ENCODE measurements at places on chromosomes 7 and 10. TPM values are rescaled to one million over a fixed set of nuclear protein-coding genes. Genes with fewer than 3 reads are reported as not detected.

- H3K27ac ChIP-seq, result no peak overlapping the region
- no peaks in the 10 kb centered on the region for H3K4me1 ChIP-seq
- no peak for DNase-seq
- H3K36me3 ChIP-seq, result no peaks in the 10 kb centered on the region
Observed at GRCh38 chr7:26543951-26544350, 252.3 kb downstream of the SNX10 start.

DNA sequence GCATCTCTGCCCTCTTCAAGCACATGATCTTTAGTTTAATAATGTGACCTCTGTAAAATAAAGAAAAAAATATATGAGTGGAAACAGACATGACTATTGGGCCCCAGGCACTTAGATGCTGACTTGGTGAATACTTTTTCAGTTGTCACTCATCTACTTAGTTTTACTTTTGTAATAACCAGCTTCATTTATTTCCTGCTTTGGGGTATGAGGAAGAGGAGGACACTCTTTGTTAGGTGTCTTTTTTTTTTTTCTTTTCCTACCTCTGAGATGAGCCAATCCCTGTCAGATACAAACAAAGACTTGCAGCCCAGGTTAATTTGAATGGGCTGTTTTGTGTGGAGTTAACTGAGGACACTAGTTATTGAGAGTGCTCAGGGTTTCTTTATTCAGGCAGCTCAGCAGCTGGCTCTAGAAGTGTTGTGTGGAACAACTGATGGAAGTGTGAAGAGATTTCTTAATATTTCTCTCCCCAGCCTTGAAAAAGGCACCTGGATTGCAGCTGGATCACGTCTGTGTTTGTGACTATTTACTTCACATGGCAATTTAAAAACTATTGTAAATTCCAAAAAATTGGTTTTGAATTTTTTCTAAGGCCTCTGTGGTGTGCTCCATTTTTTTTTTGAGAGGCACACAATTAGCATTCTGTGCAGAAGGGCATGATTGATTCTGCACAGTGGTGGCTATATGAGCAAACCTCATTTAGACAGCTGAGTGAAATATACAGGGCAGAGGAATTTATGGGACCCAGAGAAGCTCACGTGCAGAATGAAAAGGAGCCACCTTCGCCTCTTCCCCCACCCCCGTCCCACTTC lies 333.8 kb downstream of the LRMDA start:
- no peak for DNase-seq
- H3K36me3 ChIP-seq, result no peaks in the 10 kb centered on the region
- H3K27me3 ChIP-seq, result no peaks in the 10 kb centered on the region
- no peak overlapping the region for H3K27ac ChIP-seq

GRCh38 chr7:3559278-3559677 lies 258.2 kb downstream of the SDK1 start:
- H3K4me3 ChIP-seq, result no peak overlapping the region
- H3K36me3 ChIP-seq, result no peaks in the 10 kb centered on the region

DNA sequence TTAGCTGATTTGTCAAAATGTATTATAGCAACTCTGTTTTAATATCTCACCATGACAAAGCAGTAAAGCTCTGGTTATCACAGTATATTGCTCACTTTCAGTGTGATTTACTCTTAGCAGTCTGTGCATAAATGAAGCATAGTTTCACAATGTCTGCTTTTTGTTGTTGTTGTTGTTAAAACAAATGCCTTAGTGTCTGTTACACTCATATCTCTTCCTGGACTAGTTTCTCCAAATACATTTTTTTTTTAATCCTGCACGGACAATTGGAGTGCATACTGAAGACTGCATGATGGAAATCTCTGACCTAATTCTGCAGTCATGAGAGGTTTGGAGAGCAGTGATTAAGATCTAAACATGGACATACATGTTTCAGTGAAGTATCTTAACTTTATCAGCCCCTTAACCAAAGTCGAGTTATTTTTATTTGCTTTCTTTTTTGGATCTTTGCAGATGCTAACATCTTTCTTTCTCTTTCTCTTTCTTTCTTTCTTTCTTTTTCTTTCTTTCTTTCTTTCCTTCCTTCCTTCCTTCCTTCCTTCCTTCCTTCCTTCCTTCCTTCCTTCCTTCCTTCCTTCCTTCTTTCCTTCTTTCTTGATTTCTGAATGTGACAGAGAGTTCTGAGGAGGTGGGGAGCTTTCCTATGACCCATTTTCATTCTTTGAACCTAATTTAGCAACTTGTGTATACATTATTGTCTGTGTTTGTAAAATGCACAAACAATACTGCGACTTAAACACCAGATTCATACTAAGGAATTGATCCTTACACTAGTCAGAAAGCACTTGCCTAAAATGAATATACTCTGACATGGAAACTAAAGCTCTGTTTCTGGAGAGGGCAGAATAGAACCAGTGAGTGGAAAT lies 161.5 kb upstream of the AGR3 start:
- no peak for DNase-seq
- H3K4me1 ChIP-seq, result peaks cover 30% of the 10 kb centered on the region
- no peak overlapping the region for H3K4me3 ChIP-seq

- no peak overlapping the region for H3K27ac ChIP-seq
- no peak overlapping the region for H3K4me3 ChIP-seq
- no peaks in the 10 kb centered on the region for H3K27me3 ChIP-seq
- H3K4me1 ChIP-seq, result no peaks in the 10 kb centered on the region
- DNase-seq, result no peak
- H3K36me3 ChIP-seq, result no peaks in the 10 kb centered on the region
Observed at GRCh38 chr7:106756884-106757283, 95.9 kb upstream of the CCDC71L start.

GRCh38 chr7:157612664-157613561 lies 276.1 kb downstream of the DNAJB6 start:
- no peak overlapping the region for H3K27ac ChIP-seq
- H3K36me3 ChIP-seq, result no peaks in the 10 kb centered on the region
- peak overlapping the region; percentile 40 for H3K4me3 ChIP-seq
- DNase-seq, result peak; percentile 93
- no peaks in the 10 kb centered on the region for H3K27me3 ChIP-seq
- H3K4me1 ChIP-seq, result no peaks in the 10 kb centered on the region

- H3K27ac ChIP-seq, result no peak overlapping the region
- no peaks in the 10 kb centered on the region for H3K4me1 ChIP-seq
- H3K27me3 ChIP-seq, result no peaks in the 10 kb centered on the region
- no peak for DNase-seq
Observed at GRCh38 chr7:22633286-22633953, 93.6 kb upstream of the IL6 start.

- H3K36me3 ChIP-seq, result no peaks in the 10 kb centered on the region
- peak overlapping the region; percentile 99 for H3K27ac ChIP-seq
- no peak overlapping the region for H3K4me3 ChIP-seq
- DNase-seq, result no peak
- peaks cover 15% of the 10 kb centered on the region for H3K4me1 ChIP-seq
Observed at GRCh38 chr10:92847202-92847864, 987 bp upstream of the EXOC6 start.

DNA sequence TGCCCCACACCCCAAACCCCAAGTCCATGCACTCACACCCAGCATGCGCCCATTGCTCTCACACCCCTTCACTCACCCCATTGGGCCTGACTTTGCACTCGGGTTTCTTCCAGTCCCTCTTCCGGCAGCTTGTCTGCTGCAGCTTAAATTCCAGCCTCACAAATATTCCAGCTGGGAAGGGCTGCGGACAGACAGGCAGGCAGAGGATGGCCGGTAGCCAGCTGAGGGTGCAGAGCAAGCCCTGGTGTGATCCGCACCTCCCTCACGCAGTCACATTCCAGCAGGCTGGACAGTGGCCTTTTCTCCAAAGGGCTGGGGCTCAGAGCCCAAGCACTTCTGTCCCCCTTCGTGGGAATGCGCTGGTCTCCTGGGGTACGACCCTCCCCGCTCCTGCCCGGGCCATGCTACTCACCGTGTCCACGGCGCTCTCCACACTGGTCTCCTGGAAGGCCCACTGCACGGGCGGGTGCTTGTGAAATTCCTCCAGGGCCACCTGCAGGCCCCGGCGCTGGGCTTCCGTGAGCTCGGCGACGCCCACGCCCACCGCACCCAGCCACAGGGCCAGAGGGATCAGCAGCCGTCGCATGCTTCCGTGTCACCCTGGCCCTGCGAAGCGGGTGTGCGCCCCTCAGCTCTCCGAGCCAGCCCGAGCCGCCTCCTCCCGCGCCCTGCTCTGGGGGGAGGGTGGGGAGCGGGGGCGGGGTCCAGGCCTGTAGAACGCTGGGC lies 1.2 kb downstream of the RARRES2 start:
- DNase-seq, result no peak
- H3K27ac ChIP-seq, result peak overlapping the region; percentile 66
- peaks cover 8% of the 10 kb centered on the region for H3K4me1 ChIP-seq
- H3K4me3 ChIP-seq, result peak overlapping the region; percentile 16

DNA sequence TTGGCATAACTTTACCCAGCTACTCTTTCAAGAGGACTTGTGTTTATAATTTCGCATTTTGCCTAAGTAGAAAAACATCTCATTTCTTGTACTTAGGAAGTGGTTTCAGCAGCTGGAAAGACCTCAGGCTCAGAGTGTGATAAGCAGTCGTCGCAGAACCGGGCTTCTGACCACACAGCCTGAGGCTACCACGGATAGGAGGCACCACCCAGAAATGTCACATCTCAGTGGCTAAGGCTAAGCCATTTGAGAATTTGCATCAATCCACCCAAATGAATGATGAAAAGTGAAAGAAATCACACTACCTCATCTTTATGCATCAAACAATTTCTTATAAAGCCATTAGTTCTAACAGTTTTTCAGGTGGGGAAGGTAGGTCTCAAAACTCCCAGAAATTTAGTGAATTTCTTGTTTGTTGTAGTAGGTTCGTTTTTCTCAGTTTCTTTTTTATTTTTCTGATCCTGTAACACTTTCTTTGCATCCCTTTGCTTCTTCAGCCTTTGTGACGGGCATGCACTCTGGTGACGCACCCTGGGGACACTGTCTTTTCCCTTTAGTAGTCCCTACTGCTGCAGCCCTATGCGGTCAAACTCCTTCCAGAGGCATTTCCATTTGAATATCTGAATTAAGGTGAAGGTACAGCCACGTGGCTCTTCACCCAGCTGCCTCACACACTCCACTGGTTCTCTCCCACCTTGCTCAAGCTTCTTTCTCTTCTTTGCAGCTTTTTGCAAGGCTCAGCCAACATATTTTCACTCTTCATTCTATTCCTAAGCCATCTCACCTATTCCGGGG lies 68.5 kb downstream of the MAP3K8 start:
- H3K27ac ChIP-seq, result peak overlapping the region; percentile 84
- no peaks in the 10 kb centered on the region for H3K27me3 ChIP-seq
- H3K4me3 ChIP-seq, result no peak overlapping the region
- no peaks in the 10 kb centered on the region for H3K36me3 ChIP-seq
- peak; percentile 87 for DNase-seq

- no peak for DNase-seq
- H3K4me1 ChIP-seq, result no peaks in the 10 kb centered on the region
- no peaks in the 10 kb centered on the region for H3K36me3 ChIP-seq
- H3K27ac ChIP-seq, result no peak overlapping the region
- no peak overlapping the region for H3K4me3 ChIP-seq
Observed at GRCh38 chr7:108088729-108089128, 41.4 kb downstream of the LAMB4 start.

DNA sequence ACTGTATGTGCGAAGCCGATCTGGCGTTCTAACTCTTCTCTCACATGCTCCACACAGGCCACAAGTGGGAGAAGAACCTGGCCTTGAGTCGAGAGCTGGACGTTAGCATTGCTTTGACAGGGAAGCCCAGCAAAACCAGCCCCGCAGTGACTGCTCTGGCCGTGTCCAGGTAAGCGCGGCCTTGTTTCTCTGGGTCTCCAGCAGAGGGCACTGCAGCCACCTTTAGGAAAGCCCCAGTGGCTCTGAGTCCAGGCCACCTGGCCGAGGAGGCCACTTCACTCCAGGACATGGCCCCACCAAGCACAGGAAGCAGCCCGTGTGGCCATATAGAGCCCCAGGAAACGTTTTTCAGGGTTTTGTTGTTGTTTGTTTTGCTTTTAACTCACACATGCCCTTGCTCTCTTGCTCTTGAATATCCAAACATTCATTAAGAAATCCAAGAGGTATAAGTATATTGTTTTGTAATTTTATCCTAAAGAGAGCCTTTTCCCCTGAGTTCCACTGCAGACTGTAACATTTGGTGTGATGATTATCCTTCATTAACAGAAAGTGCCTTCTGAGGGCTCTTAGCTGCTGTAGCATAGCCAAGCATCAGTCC lies 41.8 kb upstream of the LRRC18 start:
- no peaks in the 10 kb centered on the region for H3K4me1 ChIP-seq
- H3K27me3 ChIP-seq, result no peaks in the 10 kb centered on the region
- no peak overlapping the region for H3K27ac ChIP-seq
- peak; percentile 85 for DNase-seq

DNA sequence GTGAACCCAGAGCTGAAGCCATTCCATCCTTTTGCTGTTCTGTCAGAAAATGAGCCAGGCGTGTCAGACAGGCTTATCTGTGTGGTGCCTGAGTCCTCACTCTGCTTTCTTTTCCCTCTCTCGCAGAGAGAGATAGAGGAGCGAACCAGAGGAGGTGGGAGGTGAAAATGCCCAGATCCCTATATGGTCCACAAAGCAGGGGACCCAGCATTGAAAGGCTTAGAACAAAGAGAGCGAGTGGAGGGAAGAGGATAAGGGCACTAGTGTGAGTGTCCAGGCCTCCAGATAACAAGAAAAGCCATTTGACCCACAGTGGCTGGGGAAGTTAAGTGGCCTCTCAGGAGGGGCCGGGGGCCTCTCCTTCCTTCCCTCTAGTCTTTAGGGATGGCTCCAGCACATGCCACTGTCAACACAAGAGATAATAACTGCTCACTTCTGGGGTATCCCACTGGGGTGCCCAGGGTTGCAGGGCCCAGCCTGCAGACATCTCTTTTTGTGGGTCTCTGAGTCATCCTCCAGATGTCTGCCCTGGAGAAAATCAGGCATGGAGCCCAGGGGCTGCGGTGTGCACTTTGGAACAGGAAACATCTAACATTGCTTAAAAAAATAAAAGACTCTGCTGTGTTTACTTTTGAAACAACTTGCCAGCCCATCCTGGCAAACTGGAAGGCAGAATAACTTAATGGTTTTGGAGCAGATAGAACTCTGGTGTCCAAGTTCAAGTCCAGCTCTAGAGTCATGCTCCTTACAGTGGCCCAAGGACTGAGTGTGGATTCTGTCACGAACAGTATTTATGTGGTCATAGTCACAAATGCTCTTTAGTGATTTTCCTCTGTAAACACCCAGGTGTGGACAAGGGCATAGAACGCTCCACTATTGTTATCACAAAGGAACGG lies 189.5 kb downstream of the CXCL12 start:
- no peak overlapping the region for H3K27ac ChIP-seq
- no peaks in the 10 kb centered on the region for H3K36me3 ChIP-seq
- H3K4me3 ChIP-seq, result no peak overlapping the region

ITGB8 gene
- 0.18 TPM for polyA plus RNA-seq

ASB4 gene
- polyA plus RNA-seq, result 0.03 TPM

MEOX2 gene
- polyA plus RNA-seq, result 0.24 TPM

LOXL4 gene
- 0.90 TPM for polyA plus RNA-seq

PHKG1 gene
- 1.2 TPM for polyA plus RNA-seq

CNTNAP2 gene
- polyA plus RNA-seq, result 0.27 TPM

TLL2 gene
- polyA plus RNA-seq, result 0.23 TPM

CPVL gene
- 18.7 TPM for polyA plus RNA-seq

Measured in spleen (tissue), 13 donors.